Activated naive CD8-positive, alpha-beta T cell treated with anti-CD3 and anti-CD28 coated beads for 36 hours (primary cell): ENCODE measurements at places on chromosomes 7 and 10. TPM values are rescaled to one million over a fixed set of nuclear protein-coding genes. Genes with fewer than 3 reads are reported as not detected.

DNA sequence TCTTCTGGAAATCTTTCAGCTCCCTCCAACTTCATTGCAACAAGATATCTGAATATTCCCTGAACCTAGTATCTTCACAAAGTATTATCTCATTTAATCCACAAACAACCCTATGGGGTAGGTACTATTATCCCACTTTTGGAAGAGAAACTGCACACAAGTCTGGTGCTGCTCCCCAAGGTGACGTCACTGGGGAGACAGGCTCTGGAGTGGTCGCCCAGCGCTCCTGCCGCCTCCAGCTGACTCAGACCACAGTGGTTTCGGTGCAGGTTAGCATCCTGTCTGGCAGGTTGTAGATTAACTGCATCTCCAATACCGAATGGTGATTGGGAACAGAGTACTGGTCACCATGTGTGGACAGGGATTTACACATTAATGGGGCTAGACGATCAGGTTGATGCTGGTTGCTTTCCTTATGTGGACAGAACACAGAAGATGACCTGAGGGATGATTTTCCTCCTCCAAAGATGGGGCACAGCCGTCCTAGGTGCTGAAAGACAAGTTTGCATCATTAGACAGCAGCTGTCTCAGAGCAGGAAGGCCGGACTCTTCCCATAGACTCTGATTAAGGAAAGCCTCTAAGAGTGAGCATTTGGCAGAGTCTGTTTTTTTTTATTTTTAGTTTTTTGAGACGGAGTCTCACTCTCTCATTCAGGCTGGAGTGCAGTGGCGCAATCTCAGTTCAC lies 128.6 kb downstream of the TRRAP start:
- no peak overlapping the region for H3K4me3 ChIP-seq
- peaks cover 33% of the 10 kb centered on the region for H3K36me3 ChIP-seq
- H3K4me1 ChIP-seq = peaks cover 9% of the 10 kb centered on the region
- DNase-seq = no peak
- no peaks in the 10 kb centered on the region for H3K27me3 ChIP-seq

- no peak overlapping the region for H3K4me3 ChIP-seq
- no peak overlapping the region for H3K27ac ChIP-seq
- no peak for DNase-seq
- no peaks in the 10 kb centered on the region for H3K4me1 ChIP-seq
Measured at GRCh38 chr10:44105696-44106095, 279.2 kb downstream of the CXCL12 start.

The APBB1IP gene
- total RNA-seq = 66.3 TPM

The FAM241B gene
- total RNA-seq = 9.9 TPM

The GPR146 gene
- 2.4 TPM for total RNA-seq

DNA sequence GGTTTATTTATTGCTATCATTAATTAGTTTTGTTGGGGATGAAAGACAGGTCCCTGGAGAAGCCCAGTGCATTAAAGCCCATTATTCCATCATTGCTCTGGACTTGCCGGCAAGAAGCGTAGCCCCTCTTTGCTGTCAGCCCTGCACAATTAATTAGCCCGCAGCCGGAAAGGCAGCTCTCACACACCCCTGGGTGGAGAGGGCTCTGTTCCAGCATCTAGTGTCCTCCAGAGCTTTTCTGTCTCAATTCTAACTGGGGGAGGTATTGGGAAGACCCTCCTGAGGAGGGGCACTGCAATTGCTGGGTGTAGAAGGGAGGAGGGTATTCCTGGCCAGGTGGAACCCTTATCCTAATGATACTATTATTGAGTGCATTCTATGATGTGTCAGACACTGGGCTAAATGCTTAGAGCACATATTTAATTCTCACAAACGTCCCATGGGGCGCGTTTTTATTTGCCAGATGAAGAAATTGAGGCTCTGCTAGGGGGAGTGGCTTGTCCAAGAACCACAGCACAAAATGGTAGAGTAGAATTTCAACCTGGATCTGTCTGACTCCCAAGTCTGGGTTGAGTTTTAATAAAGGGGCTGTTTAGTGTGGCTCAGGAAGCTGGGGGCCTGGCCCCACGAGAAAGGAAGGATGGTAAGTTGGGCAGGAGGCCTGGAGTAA lies 148.1 kb upstream of the PCBD1 start:
- H3K27me3 ChIP-seq = no peaks in the 10 kb centered on the region
- no peaks in the 10 kb centered on the region for H3K4me1 ChIP-seq
- no peak overlapping the region for H3K27ac ChIP-seq

GRCh38 chr7:130491841-130492522 lies at the start of gene MEST:
Gene MEST, plus strand, starts transcription at chr7:130492085. Its CDS starts 229 bp downstream, at chr7:130492314.
- H3K27ac ChIP-seq = no peak within 1 kb of the TSS
- peak within 1 kb of the TSS; percentile 75 for H3K4me3 ChIP-seq

- H3K4me1 ChIP-seq = peaks cover 10% of the 10 kb centered on the region
- H3K36me3 ChIP-seq = no peaks in the 10 kb centered on the region
- DNase-seq = peak; percentile 41
Measured at GRCh38 chr10:70672165-70673042, at the start of gene ADAMTS14. Gene ADAMTS14, plus strand, starts transcription at chr10:70672506. Its CDS starts 297 bp downstream, at chr10:70672803.

DNA sequence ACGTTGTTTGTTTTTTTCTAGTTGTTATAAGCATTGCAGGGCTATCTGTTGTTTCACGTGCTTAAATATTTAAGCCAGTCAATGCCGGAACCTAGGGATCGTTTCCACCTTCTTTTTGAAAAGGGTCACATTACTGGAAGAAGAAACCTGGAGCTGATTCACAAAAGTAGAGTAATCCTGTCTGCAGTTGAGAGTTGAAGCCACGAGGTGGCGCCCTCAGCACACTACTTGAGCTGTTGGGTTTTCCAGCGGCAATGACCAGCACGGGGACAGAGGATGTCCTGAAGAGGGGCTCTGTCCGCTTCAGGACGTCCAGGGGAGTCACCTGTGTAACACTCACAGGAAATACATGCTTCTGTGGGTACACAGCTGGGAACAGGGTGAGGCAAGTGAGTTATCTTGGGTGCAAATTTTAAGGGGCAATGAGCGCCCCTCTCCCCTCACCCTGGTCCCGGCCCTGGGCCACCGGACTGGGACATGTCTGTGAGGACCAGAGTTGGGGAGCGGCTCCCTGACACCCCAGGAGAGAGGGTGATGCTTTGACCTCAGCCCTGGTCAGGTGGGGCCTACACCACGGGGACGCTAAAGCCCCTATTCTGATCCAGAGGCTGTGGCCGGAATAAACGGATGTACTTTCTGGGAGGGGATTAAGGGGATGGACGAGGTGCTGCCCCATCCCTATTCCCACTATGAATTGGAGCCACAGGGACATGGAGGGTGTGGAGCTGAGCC lies 26.3 kb upstream of the WDFY4 start:
- peak; percentile 53 for DNase-seq
- no peaks in the 10 kb centered on the region for H3K36me3 ChIP-seq
- H3K27me3 ChIP-seq = peaks cover 30% of the 10 kb centered on the region

GRCh38 chr7:144069511-144069910 lies at the start of gene OR2A25:
Gene OR2A25, plus strand, starts transcription at chr7:144069811. Its CDS starts 4,409 bp downstream, at chr7:144074220.
- no peak for DNase-seq
- no peaks in the 10 kb centered on the region for H3K4me1 ChIP-seq
- no peak within 1 kb of the TSS for H3K4me3 ChIP-seq
- no peaks in the 10 kb centered on the region for H3K36me3 ChIP-seq
- H3K27ac ChIP-seq = no peak within 1 kb of the TSS

GRCh38 chr10:78764846-78765430 lies 303.8 kb upstream of the ZMIZ1 start:
- no peaks in the 10 kb centered on the region for H3K27me3 ChIP-seq
- H3K27ac ChIP-seq = peak overlapping the region; percentile 89
- DNase-seq = no peak
- peaks cover 7% of the 10 kb centered on the region for H3K4me1 ChIP-seq

The RGR gene
- total RNA-seq = not detected

- no peak overlapping the region for H3K4me3 ChIP-seq
- DNase-seq = peak; percentile 37
- no peaks in the 10 kb centered on the region for H3K36me3 ChIP-seq
- H3K4me1 ChIP-seq = peaks cover 12% of the 10 kb centered on the region
- peak overlapping the region; percentile 78 for H3K27ac ChIP-seq
Measured at GRCh38 chr7:130009848-130010688, 41.1 kb downstream of the ZC3HC1 start.

DNA sequence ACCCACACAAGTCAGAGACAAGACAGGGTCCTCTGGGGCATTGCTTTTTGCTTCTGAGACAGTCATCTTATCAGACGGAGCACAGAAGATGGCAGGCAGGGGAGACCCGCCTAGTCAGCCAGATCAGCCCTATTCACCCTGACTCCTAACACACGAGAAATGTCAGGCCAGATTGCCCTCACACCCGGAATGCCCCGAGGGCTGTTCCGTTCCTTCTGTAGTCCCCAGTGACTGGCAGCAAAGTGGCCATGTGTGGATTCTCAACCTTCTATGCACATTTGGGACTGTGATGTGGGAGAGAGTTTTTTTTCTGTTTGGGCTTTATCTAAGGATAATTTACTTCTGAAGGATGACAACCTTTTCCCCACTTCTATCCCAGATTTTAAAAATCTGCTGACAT lies 35.5 kb upstream of the TBX20 start:
- no peak overlapping the region for H3K27ac ChIP-seq
- no peaks in the 10 kb centered on the region for H3K4me1 ChIP-seq
- no peak for DNase-seq
- H3K27me3 ChIP-seq = peaks cover 14% of the 10 kb centered on the region
- H3K36me3 ChIP-seq = no peaks in the 10 kb centered on the region
- H3K4me3 ChIP-seq = no peak overlapping the region

GRCh38 chr7:36054637-36055036 lies 98.4 kb upstream of the EEPD1 start:
- no peak for DNase-seq
- H3K4me3 ChIP-seq = no peak overlapping the region
- peaks cover 7% of the 10 kb centered on the region for H3K27me3 ChIP-seq
- no peak overlapping the region for H3K27ac ChIP-seq
- H3K36me3 ChIP-seq = no peaks in the 10 kb centered on the region
- no peaks in the 10 kb centered on the region for H3K4me1 ChIP-seq

GRCh38 chr10:131312478-131312836 lies 936 bp upstream of the TCERG1L start:
- H3K36me3 ChIP-seq = no peaks in the 10 kb centered on the region
- no peak overlapping the region for H3K4me3 ChIP-seq
- peaks cover 68% of the 10 kb centered on the region for H3K27me3 ChIP-seq
- peak; percentile 9 for DNase-seq
- no peak overlapping the region for H3K27ac ChIP-seq

The PODXL gene
- 0.88 TPM for total RNA-seq

The MICALL2 gene
- 2.1 TPM for total RNA-seq

The PTF1A gene
- not detected for total RNA-seq

The FBXO24 gene
- total RNA-seq = 0.54 TPM

- H3K27ac ChIP-seq = no peak overlapping the region
- no peaks in the 10 kb centered on the region for H3K36me3 ChIP-seq
- H3K27me3 ChIP-seq = no peaks in the 10 kb centered on the region
- no peak for DNase-seq
Measured at GRCh38 chr7:76108540-76109233, 60.8 kb downstream of the MDH2 start.

DNA sequence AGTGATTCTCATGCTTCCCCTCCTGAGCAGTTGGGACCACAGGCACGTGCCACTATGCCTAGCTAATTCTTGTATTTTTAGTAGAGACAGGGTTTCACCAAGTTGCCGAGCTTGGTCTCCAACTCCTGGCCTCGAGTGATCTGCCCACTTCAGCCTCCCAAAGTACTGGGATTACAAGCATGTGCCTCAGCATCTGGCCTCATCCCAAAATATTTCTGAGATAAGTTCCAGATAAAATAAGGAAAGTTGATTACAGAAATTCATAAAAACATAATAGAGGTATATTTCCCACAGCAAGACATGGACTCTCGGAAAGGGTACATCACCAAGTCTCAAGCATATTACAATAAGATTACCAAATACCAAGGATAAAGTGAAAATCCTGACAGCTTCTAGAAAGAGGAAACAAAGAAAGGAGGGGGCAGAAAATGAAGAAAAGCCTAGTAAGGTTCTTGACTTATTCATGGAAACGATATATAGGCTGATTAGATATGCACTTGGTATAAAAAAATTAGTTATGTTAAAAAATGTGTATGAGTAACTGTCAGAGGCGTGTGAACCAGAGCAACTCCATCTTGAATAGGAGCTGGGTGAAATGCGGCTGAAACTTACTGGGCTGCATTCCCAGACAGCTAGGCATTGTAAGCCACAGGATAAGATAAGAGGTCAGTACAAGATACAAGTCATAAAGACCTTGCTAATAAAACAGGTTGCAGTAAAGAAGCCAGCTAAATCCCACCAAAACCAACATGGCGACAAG lies 35.0 kb downstream of the IQUB start:
- H3K27me3 ChIP-seq = peaks cover 32% of the 10 kb centered on the region
- no peak overlapping the region for H3K4me3 ChIP-seq
- DNase-seq = no peak
- H3K4me1 ChIP-seq = no peaks in the 10 kb centered on the region
